Posterior vena cava (tissue), 2 donors: ENCODE measurements at places on chromosomes 13 and 19. TPM values are rescaled to one million over a fixed set of nuclear protein-coding genes. Genes with fewer than 3 reads are reported as not detected.

DNA sequence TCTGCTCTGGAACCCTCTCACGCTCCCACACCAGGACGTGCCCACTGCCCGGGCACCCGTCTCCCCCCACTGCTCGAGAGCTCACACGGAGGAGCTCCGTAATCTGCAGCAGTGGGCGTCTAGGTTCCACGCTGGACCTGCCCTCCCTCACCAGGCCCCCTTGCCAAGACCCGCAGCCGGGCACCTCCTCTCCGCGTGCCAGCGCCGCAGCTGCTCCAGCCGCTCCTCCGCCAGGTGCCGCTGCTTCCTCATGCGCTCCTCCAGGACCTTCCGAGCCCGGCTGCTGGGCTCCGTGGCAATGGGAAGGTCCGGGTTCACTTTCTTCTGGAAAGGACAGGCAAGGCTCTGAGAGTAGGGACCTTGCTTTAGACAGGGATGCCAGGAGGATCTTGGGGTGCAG lies 35.0 kb upstream of the MATK start:
- DNase-seq: no peak

GRCh38 chr19:39203372-39204341 lies at the start of gene SYCN:
SYCN (minus strand) TSS chr19:39204263; CDS start chr19:39204254, 9 bp downstream.
- no peak for DNase-seq

DNA sequence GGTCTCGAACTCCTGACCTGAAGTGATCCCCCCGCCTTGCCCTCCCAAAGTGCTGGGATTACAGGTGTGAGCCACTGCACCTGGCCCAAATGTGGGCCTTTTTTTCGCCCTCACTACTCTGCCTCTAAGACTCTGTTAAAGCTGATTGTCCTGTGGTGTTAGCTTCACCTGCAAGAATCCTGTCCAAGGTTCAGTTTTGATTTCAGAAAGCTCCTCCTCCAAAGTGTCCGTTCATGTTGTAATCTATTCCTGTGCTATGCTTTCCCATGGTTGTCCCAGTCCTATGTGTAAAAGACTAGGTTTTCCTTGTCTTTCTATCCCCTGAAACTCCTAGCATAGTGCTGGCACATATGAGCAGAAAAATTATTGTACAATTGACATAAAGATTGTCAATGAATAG lies 440.9 kb downstream of the KLF5 start:
- no peak for DNase-seq

DNA sequence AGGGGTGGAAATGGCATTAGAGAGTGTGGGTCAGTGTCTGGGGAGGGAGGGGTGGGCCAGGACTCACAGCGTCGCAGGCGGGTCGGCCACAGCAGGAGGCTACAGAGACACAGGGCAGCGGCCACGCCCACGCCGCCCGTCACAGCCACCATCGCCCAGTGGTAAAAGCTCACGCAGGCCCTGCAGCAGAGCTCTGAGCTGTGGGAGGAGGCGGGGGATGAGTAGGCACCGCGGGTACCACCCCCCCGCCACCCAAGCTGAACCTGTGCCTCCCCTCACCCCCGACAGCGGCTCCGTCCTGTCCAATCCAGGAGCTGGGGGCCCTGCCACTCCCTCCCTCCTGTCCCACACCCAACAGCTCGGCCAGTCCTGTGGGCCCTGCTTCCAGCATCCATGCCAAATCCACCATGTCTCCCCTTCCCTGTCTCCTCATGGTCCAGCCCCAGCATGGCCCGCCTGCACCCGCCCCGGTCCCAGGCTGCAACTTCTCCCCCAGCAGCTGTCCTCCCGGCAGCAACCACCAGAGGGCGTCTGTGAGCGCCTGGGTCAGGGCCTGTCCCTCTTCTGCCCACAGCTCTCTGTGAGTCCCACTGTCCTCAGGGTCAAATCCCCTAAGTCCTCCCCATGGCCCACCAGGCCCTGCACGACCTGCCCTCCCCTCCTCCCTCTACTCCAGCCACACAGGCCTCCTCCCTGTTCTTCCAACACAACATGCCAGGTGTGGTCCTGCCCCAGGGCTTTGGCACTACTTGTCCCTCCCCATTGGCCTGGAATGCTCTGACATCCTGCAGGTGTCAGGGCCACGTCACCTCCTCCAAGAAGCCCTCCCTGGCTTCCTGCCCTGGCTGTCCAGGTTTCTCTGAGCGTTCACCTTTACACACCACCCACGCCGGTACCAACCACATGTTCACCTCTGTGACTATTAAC lies 6.0 kb downstream of the TEKTIP1 start:
- peak; percentile 92 for DNase-seq

GRCh38 chr19:55643003-55643886 lies at the start of gene ZNF581:
ZNF581 (plus strand) TSS chr19:55643649; CDS start chr19:55644572, 923 bp downstream.
- DNase-seq: peak; percentile 93

Gene NRTN
- total RNA-seq: not detected

Gene CYP2F1
- total RNA-seq: not detected

Gene SPRED3
- total RNA-seq: 2.8 TPM

Gene CEACAM1
- total RNA-seq: 3.0 TPM
